NT2/D1 (cell line): ENCODE measurements at places on chromosomes 6 and 20.

GRCh38 chr20:6395695-6396094 is 272.9 kb upstream of the FERMT1 start:
- no peak for DNase-seq

GRCh38 chr6:705047-705446 is 12.1 kb upstream of the EXOC2 start:
- DNase-seq = no peak

DNA sequence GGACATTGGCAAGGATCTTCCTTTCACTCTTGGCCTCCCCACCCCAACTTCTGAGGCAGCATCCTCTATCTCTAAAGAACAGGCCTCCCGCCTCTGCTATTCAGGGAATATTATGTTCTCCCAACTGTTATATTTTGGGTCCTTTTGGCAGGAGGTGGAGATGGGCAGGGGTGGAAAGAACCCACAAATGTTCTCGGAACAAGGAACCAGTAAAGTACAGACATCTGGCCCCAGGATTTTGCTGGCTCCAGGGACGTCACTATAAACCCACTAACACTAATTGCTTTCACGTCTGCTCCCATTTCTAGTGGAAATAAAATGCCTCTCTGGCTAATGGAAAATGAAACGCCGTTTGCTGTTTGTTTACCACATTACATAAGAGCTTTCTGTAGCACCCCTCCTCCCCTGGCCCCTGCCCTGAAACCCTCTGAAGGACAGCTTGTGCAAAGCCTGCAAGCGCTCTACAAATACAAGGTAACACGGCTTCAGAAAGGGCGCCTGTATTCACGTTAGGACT is 77.7 kb upstream of the TBC1D7 start:
- no peak for DNase-seq

GRCh38 chr20:44009679-44009992 is 95.0 kb downstream of the TOX2 start:
- DNase-seq = no peak

- DNase-seq = no peak
Observed at GRCh38 chr20:58746620-58747019, 54.0 kb downstream of the NPEPL1 start.

DNA sequence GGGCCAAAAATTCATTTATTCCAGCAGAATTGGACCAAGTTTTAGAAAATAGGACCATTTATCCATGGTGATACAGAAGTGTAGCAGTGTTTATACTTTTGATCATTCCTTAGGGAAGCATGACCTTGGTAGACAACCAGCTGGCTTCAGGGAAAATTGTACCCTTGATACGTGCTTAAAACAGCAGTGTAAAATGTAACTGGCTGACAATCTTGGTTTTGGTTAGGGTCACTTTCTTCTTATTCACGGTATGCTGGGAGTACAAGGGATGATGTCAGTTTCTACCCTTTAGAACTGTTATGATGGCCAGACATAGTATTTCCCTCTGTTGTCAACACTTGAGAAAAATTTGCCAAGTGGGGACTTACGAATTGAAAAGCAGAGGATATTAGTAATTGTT is 157.1 kb downstream of the BCKDHB start:
- DNase-seq = no peak

GRCh38 chr6:52509281-52510212 is 67.3 kb downstream of the TRAM2 start:
- DNase-seq = no peak

DNA sequence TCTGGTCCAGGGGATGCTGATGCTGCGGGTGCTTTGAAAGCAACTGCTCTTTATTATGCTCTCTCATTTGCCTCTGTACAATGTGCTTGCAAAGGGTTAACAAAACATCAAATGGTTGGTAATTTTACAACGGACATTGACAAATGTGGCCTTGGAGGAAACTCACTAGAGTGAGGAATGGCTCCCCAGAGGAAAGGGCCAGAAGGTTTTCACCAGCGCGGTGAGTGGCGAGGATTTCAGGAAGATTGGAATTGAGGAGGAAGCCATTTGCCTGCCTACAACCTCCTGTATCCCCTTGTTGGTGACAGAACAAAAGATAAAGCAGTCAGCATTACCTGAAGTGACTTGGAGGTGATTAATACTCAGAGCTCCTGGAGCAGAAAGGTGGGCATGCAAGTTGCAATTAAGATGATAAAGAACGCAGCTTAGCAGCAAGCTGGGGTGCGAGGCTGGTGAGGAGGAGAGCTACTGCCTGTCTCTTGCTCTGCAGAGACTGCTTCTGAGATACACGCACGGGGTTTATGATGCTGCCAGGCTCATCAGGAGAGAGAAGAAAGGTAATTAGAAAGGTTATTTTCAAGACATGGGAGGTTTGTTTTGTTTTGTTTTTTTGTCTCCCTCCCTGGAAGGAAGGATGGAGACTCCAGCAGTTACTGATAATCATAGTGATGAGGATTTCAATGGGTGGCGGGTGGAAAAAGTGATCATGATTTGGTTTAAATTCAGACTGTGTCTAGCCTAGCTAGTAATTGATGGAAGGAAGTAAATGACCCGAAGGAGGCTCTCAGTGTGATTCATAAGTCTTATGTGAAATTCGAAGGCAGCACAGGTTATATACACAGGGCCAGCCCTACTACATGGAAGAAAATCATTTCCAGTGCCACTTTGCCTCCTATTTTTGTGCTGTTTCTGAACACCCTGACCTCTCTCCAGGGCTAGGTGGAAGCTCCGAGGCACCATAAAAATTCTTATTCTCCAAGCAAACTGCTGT is 141.6 kb upstream of the DTNBP1 start:
- no peak for DNase-seq

GRCh38 chr6:89596056-89596455 is 42.5 kb downstream of the LYRM2 start:
- no peak for DNase-seq

DNA sequence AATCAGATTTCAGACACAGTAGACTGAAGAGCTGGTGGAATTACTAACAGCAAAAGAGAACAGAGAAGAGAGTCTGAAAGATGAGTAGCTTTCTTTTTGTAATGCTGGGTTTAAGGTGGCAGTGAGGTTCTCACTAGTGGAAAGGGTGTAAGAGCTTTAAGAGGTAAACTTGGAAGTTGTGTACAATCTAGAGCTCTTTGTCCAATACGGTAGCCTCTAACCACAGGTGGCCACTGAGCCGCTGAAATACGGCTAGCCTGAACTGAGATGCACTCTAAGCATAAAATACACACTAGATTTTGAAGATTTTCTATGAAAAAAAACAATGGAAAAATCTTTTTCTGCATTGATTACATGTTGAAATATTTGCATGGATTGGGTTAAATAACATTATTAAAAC is 4.0 kb downstream of the ELOVL2 start:
- no peak for DNase-seq
